Left kidney (tissue), 8 donors: ENCODE measurements at places on chromosomes 3 and 15. TPM values are rescaled to one million over a fixed set of nuclear protein-coding genes. Genes with fewer than 3 reads are reported as not detected.

Gene SHC4
- polyA plus RNA-seq: 3.1 TPM

Gene AMT
- polyA plus RNA-seq: 41.2 TPM

DNA sequence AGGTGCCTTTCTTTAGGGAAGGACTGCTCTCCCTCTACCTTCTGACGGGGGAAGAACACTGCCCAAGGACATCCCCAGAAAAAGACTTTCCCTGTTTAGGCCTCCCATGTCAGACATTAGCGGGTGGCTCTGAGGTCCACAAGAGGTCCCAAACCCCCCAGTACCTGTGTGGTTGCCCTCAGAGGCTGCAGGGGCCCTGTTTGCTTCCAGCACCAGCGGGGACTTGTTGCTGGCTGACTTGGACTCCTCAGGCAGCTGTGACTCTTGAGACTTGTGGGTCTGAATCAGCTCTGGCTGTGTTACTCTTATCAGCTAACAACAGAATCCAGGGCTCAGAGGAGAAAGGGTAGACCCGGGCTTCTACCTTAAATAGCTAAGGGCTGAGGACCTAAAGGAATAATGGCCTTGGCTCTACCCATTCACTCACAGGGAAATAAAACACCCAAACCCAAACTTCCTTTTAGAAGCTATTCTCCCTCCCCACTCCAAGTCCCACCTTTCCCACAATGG lies 39.2 kb downstream of the SEMA3G start:
- no peak for DNase-seq

- no peak for DNase-seq
Observed at GRCh38 chr3:50236484-50237132, 604 bp downstream of the GNAI2 start.

GRCh38 chr3:94378322-94378721 lies 315.5 kb downstream of the NSUN3 start:
- DNase-seq: no peak

GRCh38 chr3:123951522-123952447 lies 9.2 kb downstream of the CCDC14 start:
- DNase-seq: no peak
